Stimulated activated CD4-positive, alpha-beta T cell treated with anti-CD3 and anti-CD28 coated beads, Interleukin-12 subunit alpha, Interleukin-12 subunit beta, amount 100 ng/mL, for 48 hours (primary cell): ENCODE measurements at places on chromosomes 4 and X.

DNA sequence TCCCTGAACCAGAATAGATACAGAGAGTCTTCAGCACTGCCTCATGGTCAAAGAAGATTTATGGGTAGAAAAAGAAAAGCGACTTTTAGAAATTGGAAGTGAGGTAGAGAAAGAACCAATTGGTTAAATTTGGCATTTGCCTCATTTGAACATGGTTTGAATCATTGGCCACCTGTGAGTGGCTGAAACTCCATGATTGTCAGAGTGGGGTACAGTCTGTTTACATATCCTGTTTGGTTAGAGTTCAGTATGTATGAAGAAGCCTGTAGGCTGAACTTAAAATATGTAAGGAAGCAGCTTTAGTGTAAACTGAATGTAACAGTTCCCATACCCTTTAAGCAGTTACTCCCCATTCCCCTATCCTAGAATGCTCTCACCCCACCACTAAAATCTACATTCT lies 76.0 kb upstream of the CTSO start:
- DNase-seq = no peak

DNA sequence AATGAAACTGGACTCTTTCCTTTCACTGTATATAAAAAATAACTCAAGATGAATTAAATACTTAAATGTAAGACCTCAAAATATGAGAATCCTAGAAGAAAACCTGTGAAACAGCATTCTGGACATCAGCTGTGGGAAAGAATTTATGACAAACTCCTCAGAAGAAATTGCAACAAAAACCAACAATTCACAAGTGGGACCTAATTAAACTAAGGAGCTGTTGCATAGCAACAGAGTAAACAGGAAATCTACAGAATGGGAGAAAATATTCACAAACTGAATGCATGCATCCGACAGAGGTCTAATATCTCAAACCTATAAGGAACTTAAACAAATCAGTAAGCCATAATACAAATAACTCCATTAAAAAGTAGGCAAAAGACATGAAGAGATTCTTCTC lies 851.7 kb upstream of the PCDH10 start:
- no peak for DNase-seq

GRCh38 chr4:20544645-20545044 lies 155.6 kb upstream of the PACRGL start:
- no peak for DNase-seq

GRCh38 chr4:121791481-121791880 lies 9.6 kb upstream of the EXOSC9 start:
- DNase-seq = no peak

DNA sequence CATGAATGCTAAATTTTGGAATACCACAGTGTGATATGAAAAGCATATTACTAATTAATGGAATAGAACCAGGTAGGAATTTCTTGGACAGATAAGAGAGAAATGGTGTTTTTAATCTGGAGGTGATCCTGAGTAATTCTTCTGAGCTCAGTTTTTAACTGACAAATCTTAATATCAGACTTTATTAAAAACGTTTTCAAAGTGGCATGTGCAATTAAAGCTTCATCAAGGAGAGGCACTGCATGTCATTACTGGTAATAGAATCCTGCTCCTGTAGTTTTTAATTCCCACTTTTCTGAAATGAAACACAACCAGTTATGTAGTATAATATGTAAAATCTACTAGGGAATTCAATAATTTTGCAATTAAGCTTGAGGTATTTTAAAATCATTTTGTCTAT lies 7.0 kb upstream of the PTTG2 start:
- no peak for DNase-seq

DNA sequence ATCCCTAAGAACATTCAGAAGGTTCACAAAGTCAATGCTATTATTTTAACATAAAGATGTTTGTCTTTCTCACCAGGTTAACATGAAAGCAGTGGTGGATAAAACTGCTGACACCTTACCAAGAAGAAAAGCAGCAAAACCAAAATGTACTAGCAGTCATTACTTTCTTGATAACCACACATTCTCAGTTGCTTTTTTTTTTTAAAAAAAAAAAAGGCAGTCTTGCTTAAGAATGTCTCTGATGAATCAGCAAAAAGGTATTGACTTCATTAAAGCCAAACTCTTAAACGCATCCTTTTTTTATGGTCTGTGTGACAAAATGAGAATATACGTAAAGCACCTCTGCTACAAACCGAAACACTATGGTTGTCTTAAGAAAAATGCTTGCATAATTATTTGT lies 31.9 kb downstream of the CDKL2 start:
- no peak for DNase-seq

DNA sequence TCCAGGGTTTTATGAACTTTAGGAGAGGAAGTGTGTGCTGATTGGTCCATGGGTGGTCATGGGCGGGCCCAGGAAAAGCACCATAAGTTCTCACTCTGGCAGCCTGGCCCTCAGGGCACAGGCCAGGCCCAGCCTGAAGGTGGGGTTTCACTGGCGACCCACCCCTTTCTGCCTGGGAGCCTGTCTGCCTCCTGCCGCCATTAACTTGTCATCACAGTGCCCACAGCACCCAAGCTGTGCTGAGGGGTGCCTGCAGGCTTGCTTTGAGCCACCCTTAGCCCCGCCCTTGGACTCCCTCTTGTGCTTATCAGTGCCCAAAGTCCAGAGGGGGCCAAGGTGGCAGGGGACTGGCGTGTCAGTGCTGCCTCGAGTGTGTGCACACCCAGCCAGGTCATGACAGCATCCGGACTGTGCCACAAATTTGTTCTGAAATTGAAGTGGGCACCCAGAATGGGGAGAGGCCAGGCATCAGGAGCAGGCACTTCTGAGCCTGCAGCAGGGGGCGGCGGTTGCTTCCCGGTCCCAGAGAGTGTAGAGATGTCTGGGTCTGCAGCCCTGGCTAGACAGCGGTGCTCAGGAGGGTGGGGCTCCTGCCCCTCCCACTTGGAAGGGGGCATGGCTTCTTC lies 455.6 kb downstream of the TMA16 start:
- no peak for DNase-seq

DNA sequence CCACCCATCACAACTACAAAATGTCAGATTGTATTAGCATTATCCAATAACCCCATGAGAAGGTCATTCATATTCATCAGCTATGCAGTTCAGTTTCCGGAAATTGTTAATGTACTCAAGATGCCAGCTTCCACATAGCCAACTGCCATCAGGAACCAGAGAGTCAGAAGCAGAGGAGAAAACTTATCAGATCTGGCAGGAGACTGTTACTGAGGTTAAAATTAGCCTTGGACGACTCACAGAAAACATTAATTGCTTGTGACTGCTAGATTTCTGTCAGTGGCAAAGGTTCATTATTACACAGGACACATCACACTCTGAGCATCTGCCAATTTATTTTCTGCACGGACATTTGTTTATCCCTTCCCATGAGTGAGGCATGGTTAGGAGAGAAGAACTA lies 352.8 kb downstream of the DHRSX start:
- no peak for DNase-seq

DNA sequence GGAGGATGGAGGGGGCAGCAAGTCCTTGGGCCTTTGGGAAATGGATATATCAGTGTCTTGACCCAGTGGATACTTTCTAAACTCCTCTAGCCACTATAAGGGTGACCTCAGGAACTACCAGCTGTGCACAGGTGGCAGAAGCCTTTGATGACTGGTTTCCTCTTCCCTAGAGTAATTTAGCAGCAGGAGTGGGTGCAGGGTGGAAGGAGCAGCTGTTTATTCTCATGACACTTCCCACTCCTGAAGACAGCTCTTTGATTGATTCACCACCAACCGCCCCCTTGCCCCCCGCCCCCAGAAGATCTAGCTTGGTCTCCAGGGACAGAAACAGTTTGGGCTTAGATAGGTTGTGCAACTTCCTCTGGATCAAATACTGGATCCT lies 63.0 kb downstream of the GPC3 start:
- no peak for DNase-seq

- DNase-seq = no peak
Observed at GRCh38 chr4:108877821-108878220, 115.0 kb upstream of the ETNPPL start.

DNA sequence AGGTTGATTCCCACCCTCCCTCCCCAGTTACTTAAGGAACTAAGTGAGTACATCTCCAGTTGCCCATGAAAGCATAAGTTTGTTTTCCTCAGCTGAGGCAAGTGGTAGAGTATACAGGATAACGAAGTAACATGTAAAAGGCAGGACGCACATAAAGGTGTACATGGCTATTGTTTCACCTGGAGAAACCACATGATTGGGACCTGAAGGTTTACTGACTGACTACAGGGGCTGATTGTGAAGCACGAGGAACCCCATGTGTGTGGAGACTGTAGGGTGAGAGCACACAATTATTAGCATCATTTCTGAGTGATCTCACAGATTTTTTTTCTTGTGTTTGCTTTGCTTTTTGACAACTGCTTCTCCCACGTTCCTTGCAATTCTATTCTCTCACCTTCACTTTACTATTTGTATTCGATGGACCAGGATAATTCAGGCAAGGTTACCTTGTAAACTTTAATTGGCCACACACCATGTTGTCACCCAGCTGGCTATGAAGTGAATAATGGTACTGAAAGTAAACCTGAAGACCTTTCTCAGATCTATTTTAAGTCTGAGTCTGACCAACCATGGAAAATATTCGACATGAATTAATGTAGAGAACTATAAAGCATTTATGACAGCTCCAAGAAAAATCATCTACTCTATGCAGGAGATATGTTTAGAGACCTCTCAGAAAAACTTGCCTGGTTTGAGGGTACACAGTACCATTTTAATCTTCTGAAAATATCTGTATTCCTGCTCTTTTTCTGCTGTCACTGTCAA lies 102.5 kb upstream of the MYOZ2 start:
- DNase-seq = no peak

DNA sequence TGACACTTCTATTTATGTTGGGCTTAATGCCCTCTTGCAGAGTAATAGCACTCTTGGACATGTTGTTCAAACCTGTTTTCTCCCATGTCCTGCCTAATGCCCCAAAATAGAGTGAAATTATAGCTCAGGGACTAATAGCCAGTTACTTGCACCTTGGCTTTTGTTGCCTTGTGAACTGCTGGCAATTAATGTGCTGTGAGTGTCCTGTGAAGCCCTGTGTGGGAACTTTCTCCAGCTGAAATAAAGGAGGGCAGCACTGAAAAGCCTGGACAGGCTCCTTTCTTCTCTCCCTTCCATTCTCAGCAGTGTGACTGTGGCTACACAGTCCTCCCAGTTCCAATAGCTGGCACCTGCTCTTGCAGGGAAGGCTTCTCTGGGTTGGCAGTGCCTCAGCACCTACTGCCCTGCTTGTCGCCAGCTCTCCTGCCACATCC lies 72.4 kb downstream of the DCLK2 start:
- DNase-seq = no peak

DNA sequence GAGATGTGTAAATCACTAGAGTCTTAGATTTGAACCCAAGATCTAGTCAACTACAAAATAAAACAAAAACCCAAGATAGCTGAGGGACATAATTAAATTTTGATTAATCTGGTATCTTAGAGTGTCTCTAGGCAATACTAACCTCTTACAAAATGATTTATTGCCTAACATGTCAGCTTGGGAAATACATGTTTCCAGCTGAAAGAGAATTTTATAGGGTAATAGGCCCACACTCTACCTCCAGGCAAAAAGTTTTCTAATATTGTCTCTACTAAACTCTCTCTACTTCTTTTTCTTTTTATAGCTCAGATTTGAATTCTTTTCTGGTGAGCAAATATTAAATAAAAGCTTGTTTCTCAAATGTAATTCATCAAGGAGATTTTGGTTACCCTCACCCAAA lies 263.2 kb downstream of the IL15 start:
- DNase-seq = no peak

DNA sequence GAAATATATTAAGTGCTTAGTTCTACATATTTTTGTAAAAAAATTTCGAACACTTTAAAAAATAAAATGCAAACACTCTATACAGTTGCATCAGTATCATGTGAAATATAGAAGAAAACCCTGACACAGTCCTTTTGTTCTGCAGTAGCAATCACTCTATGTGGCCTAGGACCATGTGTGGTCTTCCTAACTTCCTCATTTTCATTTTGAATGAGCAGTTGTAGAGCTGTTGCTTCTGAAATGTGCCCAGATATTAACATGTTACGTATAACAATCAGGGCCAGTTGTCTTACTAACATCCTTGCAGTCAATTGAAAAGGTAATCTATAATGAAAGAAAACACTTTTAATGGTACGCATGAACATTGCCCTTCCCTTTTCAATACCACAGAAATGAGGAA lies 107.9 kb downstream of the ZNF827 start:
- DNase-seq = no peak

DNA sequence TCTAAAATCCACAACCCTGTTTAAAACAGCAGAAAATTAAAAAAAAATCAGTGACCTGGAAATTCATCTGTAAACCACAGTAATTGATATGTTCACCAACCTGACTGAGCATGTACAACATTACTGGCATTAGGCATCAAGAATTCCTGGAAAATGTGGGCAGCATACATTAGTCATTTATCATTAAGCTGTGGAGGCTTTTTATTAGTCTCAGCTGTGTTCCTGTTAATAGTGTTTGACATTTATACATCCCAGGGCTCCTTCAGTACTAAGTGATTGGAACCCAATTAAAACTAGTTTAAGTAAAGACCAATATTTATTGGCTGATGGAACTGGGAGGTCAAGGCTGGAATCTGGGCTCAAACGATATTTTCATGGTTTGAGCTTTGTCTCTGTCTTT lies 227.3 kb upstream of the GIMD1 start:
- no peak for DNase-seq

DNA sequence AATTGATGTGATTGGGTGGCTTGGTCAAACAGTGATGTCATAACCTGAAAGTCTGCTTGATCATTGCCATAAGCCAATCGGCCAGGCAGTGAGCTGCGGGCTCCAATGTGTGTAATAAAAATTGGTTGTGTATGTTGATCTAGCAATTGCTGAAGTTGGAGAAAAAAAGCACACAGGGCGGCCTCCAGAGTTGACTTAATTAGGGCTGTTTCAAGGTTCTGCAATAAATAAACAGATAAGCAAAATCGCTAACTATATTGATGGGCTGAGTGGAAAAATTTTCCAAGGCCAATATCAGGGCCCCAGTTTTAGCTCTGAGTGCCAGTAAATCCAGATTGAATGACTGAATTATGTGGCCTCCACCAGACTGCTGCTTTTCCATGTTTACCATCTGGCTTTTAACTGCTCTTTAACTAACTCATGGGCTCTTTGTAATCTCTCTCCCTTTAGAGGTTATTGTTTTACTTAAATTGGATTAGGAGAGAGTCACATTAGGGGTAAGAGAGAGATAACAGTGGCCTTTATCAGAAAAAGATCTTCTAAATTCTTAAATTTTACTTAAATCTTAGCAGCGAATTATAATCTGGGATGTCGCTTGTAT lies 160.6 kb upstream of the WDFY3 start:
- no peak for DNase-seq

DNA sequence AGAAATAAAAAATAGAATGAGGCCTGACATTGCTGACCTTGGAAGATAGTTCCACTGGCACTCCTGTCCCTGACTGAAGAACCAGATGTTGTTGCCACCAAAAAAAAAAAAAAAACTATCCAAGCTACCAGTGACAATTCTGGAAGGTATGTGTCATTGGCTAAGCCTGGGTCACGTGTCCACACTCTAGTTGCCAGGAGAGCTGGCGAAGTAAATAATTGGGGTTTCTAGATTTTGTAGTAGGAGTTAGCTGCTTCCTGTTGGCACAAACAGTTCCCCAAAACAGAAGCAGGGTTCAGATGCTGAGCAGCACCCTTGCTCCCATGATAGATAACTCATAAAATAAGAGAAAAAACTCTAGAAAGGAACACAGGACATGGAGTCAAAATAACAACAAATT lies 20.5 kb downstream of the MND1 start:
- no peak for DNase-seq
